ENCODE measurements at places on chromosomes 12 and 14.

- DNase-seq, result no peak
These were observed 7.8 kb upstream of the PSMC1 start for GRCh38 chr14:90248594-90248993.

DNA sequence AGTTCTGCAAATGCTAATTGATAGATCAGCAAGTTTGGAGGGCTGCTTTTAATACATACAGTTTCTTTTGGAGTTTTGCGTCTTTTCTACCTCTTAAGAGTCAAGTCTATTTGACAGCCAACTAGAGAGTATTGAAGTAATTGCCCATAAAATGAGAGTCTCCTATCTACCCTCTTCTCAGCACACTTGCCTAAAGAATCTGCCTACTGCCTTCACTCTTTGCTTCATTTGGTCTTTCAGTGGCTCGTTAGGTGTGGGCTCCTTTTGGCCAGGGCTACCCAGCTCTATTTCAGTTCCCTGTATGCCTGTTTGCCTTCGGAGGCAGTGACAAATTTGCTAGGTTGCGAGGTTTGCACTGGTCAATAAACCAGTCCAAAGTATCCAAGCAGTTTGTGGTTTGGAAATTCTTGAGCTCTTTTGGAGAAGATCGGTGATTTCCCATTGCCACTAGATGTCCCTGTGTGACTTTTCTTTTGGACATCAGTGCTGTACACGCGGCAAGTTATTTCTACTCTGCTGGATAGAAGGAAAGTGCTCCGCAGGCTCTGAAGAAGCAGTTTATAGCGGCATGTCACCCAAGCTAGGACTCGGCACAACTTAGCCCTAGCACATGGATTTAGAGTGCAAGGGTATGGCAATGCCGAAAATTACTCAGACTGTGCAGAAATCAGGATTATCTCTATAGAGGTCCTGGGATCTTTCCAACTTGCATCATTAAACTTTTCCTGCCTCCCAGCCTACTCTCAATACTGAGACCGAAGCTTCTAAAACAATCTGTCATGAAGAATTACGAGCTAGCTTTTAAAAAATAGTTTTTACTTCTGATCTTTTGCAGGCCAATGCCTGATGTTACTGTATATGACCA lies 38.6 kb downstream of the MGST1 start:
- DNase-seq, result peak; percentile 56

- DNase-seq, result no peak
These were observed 42.4 kb upstream of the CCDC175 start for GRCh38 chr14:59619061-59619460.

- no peak for DNase-seq
These were observed 702.8 kb downstream of the VRK1 start for GRCh38 chr14:97499790-97500481.

DNA sequence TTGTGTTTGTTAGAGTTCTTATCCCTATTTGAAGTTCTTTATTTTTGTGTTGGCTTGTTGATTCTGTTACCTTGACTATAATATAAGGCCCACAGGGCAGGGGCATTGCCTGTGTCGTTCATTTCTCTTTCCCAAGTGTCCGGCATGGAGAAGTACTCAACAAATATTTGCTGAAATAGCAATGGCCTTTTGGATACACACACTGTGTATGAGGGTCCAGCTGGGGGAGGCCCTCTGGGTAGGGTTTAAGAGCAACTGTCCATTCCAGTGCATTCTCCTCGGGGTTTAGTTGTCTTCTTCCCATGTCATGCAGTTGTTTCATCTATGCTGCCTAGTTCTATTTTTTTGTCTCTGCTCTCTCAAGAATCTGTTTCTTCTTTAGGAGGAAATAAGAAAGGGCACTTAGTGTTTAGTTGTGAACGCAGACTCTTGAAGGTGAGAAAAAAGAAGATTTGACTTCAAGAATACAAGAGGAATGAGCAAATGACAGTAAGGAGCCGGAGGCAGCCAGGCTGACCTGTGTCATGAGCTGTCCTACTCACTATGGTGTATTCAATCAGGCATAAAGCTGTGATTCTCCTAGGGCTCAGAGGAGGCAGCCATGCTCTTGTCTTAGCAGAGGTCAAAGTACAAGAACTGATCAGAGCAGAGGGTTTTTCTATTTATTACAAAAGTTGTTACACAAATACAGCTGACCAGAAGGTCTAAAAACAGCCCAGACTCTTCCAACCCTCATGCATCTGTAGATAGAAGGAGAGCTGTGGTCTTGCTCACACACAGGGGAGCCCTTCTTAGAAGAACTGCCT lies 10.2 kb downstream of the ERG28 start:
- no peak for DNase-seq

- no peak for DNase-seq
These were observed 208.0 kb downstream of the NOVA1 start for GRCh38 chr14:26389646-26390508.

DNA sequence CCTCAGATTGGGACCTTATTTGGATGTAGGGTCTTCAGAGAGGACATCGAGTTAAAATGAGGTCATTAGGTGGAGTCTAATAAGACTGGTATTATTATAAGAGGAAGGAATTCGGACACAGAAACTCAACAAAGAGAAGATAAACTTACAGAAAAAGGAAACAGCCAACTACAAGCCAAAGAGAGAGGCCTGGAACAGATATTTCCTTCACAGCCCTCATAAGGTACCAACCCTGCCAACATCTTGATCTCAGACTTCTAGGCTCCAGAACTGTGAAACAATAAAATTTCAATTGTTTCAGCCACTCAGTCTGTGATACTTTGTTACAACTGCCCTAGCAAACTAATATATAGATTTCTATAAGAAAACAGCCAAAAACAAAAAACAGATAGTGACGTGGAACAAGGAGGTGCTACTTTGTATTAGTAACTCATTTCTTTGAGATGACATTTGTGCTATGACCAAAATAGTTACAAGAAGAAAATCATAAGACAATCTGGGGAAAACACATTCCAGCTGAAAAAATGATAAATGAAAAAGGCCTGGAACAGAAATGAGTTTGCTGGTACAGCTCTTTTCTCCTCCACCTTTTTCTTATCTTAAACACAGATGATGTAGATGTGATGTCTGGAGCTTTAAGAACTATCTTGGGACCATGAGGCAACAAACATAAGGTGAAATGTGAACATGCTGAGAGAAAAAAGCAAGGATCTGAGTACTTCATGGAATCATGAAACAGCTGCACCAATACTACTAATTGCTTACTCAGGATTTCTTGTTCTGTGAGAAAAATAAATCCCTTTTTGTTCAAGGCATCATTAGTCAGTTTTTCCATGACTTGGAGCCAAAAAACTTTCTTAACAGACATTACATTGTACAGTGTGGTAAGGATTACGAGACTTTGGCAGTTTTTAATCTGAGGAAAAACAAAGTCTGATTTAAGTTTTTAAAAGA lies 243.2 kb downstream of the ANO6 start:
- DNase-seq, result no peak

- DNase-seq, result no peak
These were observed 159.3 kb upstream of the FOXN3 start for GRCh38 chr14:89576145-89576927.

- DNase-seq, result no peak
These were observed 111.8 kb downstream of the PRIMA1 start for GRCh38 chr14:93676416-93676958.

DNA sequence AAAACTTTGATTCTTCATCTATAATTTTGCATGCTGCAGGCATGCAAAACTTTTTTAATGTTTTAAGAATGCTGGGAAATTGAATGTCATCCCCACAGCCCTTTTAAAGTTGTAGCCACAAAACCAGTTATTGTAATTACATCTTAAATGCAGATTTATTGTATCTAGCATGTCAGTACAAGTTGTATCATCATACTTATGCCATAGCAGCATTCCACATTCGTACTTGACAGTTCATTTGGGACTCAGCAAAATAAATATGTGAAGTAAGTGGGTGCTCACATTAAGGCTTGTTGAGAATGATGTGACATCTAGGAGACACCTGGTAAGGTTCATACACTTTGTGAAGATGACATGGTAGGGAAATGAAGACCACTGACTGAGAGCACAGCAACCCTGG lies 44.0 kb upstream of the GZMB start:
- no peak for DNase-seq

- DNase-seq, result no peak
These were observed 21.8 kb upstream of the FBXO34 start for GRCh38 chr14:55249423-55249822.

DNA sequence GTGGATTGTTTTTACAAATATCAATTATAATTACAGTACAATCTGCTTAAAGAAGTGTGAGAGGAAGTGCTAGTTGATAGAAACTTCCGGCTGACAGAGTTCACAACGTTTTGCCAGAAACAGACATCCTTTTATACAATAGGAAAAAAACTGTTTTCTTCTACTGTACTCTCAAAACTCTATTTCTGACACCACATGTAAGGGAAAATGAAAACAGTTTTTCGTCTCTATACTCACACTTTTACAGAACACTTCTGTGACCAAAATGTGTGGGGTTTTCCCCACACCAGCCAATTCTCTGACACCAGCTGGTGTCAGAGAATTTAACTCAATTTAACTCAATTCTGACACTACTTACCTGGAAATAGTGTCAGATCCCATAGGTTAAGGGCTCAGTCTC lies 24.2 kb upstream of the HIF1A start:
- no peak for DNase-seq

- DNase-seq, result no peak
These were observed 17.4 kb downstream of the ACVRL1 start for GRCh38 chr12:51924551-51925319.

GRCh38 chr12:1919763-1920162 lies 1.3 kb upstream of the CACNA2D4 start:
- no peak for DNase-seq

- DNase-seq, result no peak
These were observed 11.0 kb upstream of the CELA1 start for GRCh38 chr12:51357374-51358047.

DNA sequence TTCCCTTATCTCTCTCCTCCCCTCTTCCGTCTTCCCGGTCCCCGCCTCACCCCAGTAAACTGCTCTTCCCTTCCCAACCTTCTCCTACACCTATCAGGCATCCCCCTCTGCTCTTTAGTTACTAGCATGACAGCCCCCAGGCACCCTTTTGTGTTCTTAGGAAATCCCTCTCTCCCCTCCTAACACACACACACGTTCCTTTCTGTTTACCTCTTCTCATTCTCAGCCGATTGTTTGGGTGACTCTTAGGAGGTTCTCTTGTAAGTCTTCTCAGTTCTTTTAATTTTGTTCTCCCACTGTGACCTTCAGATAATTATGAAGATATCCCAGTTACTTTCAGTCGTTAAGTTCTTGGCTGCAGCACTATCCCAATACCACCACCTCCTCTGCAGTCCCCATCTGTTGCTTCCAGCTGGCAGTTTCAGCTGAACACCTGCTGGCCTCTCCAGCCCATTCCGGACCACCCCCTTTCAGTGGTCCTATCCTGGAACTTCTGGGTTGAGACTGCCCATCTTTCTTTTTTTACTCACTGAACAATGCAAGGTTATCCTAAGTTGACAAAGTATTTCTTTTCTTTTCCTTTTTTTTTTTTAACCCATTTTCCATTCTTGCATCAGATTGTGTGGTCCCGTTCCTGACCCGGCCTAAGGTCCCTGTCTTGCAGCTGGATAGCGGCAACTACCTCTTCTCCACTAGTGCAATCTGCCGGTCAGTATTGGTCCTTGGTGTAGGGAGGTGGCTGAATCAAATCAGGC lies 711 bp downstream of the MARS1 start:
- DNase-seq, result no peak

GRCh38 chr14:90698379-90698869 lies 117.8 kb downstream of the TTC7B start:
- DNase-seq, result no peak

- DNase-seq, result no peak
These were observed 735.4 kb upstream of the TMEM132C start for GRCh38 chr12:127531542-127531941.

Measured in HuH-7 (cell line).